H4 (cell line): ENCODE measurements at places on chromosomes 16 and 17.

DNA sequence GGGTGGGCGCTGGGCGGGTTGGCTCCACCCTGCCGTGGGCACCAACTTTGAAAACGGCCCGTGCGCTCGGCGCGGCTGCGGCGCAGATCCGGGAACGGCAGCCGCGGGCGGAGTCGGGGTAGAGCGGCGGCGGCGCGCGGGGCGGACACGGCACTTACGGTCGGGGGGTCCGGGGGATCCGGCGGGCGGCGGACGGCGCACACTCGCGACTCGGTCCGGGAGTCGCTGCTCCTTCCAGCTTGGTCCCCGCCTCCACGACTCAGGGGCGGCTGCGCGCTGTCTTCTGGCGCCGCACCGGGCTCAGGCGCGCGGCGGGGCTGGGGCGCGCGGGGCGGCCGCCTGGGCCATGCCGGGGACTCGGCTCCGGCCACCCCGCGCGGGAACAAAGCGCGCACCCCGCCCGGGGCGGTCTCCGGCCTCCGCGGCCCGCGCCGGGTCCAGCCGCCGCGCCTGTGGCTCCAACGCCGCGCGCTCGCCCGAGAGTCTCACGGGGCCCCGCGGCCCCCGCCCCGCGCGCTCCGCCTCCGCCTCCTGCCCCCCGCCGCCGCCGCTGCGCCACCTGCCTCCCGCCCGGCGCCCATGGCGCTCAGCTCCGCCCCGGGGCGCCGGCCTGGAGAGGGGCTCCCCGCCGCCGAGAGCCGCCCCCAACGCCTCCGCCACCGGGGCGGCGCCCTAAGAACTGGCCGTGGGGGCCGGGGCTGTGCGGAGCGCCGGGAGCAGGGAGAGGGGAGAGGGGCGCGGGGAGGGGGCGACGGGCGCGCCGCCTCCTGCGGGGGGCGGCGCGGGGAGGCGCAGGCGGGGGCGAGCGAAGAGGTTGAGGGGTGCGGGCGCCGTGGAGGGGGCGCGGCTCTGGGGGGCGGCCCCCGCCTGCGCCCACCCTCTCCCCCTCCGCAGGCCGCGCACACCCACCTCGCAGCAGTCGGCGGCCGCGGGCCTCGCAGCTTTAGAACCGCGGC, 35.9 kb downstream of the CBFA2T3 start:
- no peak for DNase-seq

DNA sequence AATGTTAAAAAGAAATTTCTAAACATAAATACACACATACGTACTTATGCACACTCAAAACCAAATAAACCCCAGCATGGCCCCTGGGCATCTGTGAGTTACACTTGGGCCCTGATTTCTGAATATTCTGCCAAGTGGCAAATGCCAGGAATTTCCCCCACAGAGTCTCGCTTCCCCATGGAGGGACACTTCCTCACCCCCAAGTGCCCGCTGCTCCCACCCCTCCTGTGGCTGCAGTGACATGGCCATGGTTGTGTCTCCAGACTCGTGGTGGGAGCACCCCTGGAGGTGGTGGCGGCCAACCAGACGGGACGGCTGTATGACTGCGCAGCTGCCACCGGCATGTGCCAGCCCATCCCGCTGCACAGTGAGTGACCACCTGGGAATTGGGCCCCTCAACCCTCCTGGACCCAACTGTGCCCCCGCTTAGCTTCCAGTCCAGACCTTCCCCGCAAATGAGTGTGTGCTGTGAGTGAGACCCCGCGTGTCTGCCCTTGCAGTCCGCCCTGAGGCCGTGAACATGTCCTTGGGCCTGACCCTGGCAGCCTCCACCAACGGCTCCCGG, 4.0 kb downstream of the ITGAD start:
- DNase-seq, result no peak

- DNase-seq, result no peak
Observed at GRCh38 chr17:2125013-2125535, 70.2 kb downstream of the HIC1 start.

GRCh38 chr16:75070012-75070841, 46.4 kb downstream of the LDHD start:
- no peak for DNase-seq

- no peak for DNase-seq
Observed at GRCh38 chr16:78425281-78425680, 325.8 kb downstream of the WWOX start.

- no peak for DNase-seq
Observed at GRCh38 chr17:62615503-62615902, 12.0 kb upstream of the MRC2 start.

GRCh38 chr16:8908810-8909468, 26.8 kb downstream of the LITAFD start:
- no peak for DNase-seq

- DNase-seq, result no peak
Observed at GRCh38 chr17:30565073-30565935, 88.1 kb downstream of the GOSR1 start.

DNA sequence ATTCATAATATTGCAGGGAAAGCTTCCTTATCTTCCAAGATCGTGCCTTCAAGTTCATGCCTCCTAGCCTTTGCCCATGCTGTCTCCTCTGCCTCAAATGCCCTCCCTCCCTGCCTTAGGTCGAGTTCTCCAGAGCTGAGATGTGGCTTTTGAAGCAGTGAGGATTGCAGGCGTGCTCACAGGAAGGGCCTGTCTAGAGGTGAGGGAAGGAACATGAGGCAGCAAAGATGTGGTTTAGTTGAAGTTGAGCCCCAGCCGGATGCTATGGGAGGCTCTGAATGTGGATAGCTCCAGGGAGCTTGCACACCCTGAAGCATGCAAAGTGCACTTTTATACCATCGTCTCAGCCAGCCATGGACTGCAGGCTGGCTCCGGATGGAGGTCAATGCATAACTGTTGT, 754.6 kb upstream of the EEF2KMT start:
- DNase-seq, result no peak

DNA sequence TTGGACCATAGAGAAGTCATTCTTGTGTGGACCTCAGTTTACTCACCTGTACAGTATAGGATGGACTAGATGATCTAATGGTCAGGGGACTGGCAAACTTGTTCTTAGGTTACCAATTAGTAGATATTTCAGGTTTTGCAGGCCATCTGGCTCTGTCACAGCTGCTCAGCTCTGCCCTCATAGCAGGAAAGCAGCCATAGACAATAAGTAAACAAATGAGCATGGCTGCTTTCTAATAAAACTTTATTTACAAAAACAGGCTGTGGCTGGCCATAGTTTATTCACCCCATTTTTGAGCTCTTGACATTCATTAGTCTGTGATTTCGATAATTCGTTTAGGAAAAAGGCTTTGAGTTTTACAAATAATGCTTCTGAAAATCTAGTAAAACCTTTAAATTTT, 12.7 kb downstream of the BPTF start:
- DNase-seq, result no peak

DNA sequence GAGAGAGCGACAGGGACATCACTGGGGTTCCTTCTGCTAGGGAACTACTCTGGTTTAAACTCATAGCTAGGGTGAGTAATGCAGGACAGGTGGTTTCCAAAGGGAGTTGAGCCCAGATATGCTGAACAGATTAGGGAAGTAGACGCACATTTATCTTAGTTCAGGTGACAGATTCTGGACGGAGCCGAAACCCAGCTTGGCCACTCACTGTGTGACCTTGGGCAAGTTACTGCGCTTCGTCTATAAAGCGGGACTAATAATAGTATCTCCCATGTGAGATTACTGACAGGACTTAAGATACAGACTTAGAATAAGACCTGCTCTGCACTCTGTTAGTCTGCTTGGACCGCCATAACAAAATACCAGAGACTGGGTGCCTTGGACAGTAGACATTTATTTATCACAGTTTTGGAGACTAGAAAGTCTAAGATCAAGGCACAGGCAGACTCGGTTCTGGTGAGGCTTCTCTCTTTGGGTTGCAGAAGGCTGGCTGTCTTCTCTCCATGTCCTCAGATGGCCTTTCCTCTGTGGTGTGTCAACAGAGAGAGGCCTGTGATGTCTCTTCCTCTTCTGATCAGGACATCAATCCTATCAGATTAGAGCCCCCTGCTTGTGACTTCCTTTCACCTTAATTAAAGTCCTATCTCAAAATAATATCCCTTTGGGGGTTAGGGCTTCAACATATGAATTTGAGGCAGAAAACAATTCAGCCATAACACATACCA, 12.1 kb downstream of the SCNN1G start:
- no peak for DNase-seq

GRCh38 chr17:21252289-21252795, 868 bp downstream of the NATD1 start:
- DNase-seq, result no peak

GRCh38 chr17:70868149-70868548, 698.8 kb downstream of the KCNJ2 start:
- no peak for DNase-seq

- DNase-seq, result no peak
Observed at GRCh38 chr16:19599968-19600716, 44.6 kb downstream of the VPS35L start.

DNA sequence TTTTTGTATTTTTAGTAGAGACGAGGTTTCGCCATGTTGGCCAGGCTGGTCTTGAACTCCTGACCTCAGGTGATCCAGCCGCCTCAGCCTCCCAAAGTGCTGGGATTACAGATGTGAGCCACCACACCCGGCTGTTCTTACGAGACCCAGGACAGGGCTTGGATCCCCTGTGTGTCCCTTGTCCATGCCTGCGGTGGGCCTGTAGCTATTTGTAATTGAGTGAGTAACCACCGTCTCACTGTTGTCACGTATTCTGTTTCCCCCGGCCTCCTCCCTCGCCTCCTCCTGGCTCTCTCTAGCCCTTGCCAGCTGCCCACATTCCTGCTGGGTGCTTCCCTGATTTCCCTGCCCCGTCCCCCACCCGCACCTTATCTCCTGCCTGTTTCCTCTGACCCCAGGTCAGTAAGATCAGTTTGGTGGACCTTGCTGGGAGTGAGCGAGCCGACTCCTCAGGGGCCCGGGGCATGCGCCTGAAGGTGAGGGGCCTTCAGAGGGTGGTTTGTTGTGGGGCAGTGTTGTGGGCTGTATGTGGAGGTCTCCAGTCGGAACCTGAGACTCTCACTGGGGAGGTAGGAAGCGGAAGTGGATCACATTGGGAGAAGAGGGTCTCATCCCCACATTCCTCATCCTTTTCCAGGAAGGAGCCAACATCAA, 5.6 kb downstream of the KIF1C start:
- DNase-seq, result no peak

GRCh38 chr17:63550817-63551639, 751 bp downstream of the DCAF7 start:
- no peak for DNase-seq

DNA sequence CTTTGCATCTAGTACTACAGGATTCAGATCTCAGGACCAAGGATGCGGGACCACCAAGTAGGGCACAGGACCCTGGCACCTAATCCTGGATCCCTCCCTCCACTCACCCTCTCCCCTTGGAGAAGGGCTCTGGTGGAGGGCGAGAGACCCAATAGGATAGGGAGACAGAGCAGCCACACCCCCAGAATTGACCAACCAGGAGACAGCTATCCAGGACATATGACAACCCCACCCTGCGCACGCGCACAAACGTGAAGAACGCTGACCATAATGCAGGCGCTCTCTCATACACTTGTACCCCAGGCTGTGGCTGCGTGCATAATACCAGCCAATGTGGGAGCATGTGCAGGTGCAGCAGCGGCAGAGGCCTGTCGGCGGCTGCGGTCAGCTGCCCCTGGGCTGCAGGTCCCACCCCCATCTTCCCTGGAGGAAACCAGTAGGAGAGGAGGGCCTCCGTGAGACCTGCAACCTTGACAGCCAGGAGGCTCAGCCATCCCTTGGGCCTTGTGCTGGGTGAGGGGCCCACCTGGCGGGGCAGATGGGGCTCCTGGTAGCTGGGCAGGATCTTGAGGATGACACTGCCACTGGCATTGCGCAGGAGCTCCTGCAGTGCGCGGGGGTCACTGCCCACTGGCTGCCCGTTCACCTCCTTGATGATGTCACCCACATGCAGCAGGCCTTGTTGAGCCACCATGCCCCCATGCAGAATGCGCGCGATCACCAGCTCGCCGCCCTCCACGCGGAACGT, 25.4 kb downstream of the MPP2 start:
- DNase-seq, result no peak

GRCh38 chr16:88507231-88507743, 54.2 kb downstream of the ZFPM1 start:
- no peak for DNase-seq

DNA sequence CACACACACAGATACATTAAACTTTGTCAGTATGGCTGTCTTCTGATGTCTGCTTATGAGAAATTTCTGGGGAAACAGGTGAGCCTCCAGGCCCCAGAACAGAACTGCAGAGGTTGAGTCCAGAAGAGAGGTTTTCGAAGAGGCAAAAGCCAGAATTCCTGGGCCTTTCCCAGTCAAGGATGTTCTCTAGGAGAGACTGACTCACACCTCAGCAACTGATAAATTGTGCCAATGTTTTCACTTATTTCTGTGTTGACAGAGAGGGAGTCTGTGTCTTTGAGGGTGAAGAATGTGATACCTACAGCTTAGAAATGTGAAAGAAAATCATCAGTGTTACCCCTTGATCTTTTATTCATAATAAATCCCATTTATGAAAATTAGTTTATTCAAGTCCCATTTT, 30.3 kb downstream of the LDHD start:
- DNase-seq, result no peak

DNA sequence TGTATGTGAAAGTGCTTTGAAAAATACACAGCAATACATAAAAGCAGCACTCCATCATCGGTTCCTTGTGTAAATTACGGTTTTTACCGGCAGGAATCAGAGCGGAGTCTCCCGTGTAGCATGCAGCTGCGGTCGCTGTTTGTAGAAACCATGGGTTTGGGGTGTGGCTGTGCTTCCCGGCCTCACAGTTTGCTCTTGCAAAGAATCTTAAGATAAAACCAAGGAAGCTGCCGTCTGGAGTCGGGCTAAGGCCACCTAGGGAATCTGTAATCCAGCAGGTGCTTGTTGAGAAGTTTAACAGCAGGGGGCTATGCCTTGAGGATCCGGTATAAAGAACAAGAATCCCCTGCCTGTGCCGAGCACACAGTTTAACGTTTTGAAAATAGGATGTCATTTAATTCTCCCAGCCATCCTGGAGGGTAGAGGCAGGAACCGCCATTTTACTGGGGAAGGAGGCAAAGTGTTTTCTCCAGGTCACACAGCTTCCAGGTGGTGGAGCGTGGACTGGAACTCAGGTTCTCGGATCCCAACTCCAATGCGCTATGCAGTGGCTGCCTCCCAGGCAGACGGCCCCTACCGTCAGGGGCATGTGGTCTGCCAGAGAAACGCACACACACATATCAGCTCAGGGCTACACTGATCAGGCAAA, 6.0 kb upstream of the TLCD3A start:
- no peak for DNase-seq

DNA sequence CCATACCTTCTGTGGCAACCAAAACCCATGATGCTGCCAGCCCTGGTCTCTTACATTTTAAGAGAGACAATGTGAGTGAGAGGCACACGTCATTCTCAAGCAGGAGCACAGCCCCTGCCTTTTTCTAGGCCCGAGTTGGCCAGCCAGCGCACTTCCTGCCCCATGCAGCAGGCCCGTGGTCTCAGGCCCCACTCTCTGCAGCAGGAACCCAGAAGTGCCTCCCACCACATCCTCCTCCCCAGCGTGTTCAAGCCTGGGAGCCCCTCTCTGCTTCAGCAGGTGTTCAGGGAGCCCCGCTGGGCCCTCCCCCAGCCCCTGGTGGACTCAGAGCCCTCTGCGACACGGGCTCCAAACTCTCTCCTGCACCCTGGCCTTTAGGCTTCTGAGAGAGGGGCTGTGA, 30.5 kb downstream of the ITGAE start:
- no peak for DNase-seq
